Fibroblast of the aortic adventitia (primary cell): ENCODE measurements at places on chromosomes 3 and 15.

GRCh38 chr15:36965570-36966342 lies 134.6 kb downstream of the MEIS2 start:
- DNase-seq: peak; percentile 58

GRCh38 chr3:62981962-62982361 lies 106.7 kb upstream of the CADPS start:
- DNase-seq: no peak

GRCh38 chr3:150469031-150469930 lies 61.2 kb downstream of the TSC22D2 start:
- peak; percentile 96 for DNase-seq

GRCh38 chr3:31011380-31011779 lies 116.9 kb upstream of the GADL1 start:
- no peak for DNase-seq

DNA sequence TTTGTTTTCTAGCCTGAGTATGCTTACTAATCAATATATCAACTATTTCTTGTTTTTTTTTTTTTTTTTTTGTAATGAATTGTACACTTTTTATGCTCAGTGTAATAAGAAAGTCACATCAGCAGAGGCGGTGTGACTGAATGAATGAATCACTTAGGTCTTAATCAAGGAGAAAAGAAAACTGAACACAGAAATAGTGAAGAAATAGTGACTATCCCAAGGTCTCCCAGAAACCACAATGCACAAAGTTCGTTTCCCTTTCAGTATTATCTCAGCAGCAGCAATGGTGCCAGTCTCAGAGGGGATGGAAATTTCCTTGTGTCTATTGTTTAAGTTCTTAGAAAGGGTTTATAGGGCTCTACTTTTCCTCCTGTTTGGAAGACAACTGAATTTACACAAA lies 80.7 kb downstream of the NR1I2 start:
- no peak for DNase-seq

DNA sequence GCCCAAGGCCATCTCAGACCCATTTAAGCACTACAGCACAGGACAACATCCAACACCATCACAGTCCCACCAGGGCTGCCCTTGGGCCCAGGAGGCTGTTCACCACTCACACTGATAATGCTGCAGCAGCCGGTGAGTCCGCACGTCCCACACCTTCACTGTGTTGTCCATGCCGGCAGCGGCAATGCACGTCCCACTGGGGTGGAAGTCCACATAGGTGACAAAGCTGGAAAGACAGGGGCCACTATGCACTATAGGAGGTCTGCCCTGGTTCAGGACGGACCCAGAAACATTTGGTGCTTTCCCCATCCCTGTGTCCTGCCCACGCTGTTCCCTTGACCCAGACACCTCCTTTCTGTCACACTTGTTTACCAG lies 8.5 kb downstream of the POC1A start:
- no peak for DNase-seq

DNA sequence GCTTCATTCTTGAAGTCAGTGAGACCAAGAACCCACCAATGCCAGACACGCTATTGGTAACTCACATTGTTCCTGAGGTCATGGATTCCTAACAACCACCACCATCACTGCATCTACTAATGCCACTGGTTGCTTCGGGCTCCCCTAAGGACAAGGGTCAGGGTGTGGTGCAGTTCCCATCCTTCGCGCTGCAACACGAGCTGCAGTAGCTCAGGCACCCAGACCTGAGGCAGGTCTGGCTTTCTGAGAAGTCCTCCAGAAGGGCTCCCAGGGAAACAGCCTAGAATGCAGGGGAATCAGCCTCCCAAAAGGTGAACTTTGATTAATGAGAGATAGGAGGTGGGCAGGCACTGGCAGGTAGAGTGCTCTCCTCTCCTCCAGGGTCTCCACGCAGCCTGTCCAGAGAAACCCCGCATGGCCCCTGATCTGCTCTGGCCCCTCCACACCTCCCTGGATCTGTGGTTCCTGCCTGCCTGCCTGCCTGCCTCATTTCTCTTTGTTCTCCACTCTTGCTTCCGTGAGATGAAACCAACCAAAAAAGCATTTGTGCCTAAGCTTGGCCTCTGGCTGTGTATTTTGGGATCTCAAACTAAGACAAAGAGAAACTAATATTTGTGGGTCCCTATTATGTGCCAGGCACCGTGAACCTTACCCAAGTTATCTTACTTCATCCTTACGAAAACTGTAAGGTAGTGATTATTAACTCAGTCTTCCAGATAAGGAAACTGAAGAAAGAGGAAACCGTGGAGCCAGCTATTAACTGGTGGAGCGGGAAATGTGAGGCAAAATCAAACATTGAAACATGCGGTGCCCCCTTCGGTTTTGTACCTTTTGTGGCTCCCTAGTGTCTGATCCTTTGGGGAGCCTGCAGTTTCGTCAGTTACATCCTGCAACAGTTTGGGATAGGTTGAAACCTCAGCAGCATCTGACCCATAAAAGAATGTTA lies 43.9 kb upstream of the USP3 start:
- no peak for DNase-seq

GRCh38 chr3:84965141-84965540 lies 6.4 kb downstream of the CADM2 start:
- no peak for DNase-seq

DNA sequence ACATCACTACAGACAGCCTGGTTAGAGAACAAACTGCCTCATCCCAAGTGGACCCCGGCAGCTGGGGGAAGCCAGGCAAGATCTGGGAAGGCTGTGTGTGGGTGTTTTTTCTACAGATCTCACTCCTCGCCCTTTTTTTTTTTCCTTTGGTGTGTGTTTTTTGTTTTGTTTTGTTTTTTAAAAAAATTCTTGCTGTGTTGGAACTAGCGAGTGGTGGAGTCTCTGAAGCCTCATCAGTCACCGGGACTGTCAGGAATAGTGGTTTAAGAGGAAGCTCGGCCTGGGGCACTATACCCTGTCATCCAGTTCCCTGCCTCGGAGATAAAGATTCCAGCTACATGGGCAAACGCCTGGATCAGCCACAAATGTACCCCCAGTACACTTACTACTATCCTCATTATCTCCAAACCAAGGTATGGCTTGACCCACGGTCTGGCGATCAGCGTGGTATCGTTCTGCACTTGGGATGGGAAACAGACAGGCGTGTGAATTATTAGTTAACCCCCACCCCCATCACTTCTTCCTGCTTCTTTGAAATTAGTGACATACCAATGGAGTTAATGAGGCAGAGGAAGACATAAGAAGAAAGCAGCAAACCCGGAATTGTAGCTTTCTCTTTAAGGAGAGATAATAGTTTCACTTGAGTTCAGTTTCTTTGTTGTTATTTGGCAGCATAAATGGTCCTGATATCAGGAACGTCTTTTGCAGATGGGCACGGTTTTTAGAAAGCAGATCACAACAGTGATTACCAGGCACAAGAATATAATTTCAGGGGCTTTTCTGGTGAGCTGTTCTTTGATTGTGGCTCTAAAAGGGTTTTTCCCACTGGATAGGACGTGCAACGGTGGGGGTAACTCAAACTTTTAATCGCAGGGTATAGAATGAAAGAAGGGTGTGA lies 722 bp downstream of the RBMS3 start:
- DNase-seq: peak; percentile 63

DNA sequence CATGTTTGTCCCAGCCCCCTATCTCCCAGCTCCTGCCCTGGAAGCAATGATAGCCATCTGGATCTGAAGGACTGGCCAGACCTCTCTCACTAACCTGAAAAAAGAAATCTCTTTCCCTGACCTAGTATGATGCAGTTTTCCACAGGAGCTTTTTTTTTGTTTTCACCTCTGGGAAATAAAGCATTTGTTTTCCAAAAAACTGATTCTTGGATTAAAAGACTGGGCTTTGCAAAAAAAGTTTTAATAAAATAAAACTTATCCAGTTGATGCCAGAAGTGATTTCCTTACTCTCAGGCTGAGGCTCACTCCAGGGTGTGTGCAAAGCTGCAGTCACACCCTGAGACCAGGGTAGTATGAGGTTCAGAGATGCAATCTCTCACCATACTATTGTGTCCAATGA lies 104.0 kb downstream of the RYK start:
- no peak for DNase-seq

GRCh38 chr3:141333836-141334626 lies 34.3 kb upstream of the ZBTB38 start:
- DNase-seq: peak; percentile 32

- DNase-seq: no peak
These were observed 5.9 kb upstream of the GRIP2 start for GRCh38 chr3:14546041-14546440.

DNA sequence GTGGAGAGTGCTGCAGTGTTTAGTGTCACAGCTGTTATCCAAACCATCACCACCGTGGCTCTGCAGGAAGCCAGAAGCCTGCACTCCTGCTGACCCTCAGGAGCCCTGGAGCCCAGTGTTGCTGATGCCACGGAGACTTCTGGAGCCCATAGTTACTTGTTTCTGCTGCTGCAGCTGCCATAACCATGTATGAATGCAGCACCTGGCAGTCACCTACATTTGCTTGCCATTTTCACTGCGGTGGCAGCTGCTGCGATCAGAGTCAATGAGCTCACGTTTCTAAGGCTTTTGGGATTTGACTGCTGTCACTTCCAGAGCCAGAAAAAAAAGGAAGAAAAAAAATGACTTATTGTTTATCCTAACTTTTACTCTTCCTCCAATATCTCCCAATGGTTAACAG lies 299.2 kb upstream of the THRB start:
- no peak for DNase-seq

DNA sequence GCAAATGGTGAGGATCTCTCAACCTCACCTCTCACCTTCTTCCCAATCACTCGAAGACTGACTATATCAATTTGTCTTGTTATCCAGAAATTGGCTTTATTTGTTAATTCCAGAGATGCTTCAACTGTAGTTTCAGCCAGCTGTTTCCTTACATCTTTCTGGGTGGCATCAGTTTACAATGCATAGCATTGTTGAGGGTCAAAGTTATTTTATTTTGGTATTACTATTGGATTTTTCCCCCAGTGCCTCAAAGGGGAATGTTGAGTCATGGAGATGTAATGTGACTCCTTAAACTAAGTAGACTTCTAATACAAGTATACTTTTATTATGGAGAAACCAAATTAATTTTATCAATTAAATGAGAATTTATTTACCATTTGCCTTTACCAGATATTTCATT lies 351.6 kb downstream of the TIGIT start:
- peak; percentile 27 for DNase-seq

- no peak for DNase-seq
These were observed 72.8 kb upstream of the ACAD9 start for GRCh38 chr3:128806588-128806987.

- DNase-seq: no peak
These were observed 8.7 kb downstream of the CTDSPL2 start for GRCh38 chr15:44435893-44436667.

- DNase-seq: peak; percentile 58
These were observed 5.1 kb upstream of the BFSP2 start for GRCh38 chr3:133394561-133395311.

GRCh38 chr3:44927371-44927770 lies 48.6 kb downstream of the ZDHHC3 start:
- no peak for DNase-seq

DNA sequence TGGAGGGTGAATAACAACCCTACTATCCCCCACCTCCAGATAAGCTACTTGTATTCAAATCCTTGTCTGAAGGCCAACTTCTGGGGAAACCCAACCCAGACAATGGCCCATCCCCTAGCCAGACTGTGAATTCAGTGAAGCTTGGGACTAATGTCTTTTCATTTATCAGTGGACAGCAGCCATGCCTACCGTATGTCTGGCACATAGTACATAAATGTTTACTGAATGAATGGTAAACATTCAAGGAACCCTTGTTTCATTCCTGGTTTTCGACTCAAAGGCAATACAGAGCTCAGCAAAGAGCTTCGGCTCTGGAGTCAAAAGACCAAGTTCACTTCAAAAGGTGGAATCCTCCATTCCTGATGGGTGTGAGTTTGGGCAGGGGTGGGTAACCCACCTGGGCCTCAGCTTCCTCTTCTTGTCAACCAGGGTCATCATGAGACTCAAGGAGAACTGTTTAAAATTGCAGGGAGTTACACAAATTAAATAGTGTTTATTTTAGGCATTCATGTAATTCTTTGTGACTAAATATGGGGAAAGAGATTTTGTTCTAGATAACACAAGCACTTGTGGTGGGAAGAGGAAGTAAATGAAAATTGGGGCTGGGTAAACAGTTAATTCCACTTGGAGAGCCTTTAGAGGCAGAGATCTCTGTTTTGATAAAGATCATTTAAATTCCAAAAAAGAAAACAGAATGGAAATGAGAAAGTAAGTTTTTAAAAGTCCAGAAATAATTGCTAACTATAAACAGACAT lies 303.7 kb upstream of the WNT5A start:
- no peak for DNase-seq

DNA sequence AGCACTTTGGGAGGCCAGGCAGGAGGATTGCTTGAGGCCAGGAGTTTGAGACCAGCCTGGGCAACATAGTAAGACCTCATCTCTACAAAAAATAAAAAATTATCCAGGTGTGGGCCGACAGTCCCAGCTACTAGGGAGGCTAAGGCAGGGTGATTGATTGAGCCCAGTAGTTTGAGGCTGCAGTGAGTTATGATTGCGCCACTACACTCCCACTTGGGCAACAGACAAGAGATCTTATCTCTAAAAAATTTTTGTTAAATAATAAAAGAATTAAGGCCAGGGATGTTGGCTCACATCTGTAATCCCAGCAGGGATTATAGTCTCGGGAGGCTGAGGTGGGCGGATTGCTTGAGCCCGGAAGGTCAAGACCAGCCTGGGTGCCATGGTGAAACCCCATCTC lies 25.8 kb upstream of the NFKBIZ start:
- DNase-seq: peak; percentile 39

- peak; percentile 85 for DNase-seq
These were observed 44.5 kb upstream of the CCNL1 start for GRCh38 chr3:157204431-157204830.

DNA sequence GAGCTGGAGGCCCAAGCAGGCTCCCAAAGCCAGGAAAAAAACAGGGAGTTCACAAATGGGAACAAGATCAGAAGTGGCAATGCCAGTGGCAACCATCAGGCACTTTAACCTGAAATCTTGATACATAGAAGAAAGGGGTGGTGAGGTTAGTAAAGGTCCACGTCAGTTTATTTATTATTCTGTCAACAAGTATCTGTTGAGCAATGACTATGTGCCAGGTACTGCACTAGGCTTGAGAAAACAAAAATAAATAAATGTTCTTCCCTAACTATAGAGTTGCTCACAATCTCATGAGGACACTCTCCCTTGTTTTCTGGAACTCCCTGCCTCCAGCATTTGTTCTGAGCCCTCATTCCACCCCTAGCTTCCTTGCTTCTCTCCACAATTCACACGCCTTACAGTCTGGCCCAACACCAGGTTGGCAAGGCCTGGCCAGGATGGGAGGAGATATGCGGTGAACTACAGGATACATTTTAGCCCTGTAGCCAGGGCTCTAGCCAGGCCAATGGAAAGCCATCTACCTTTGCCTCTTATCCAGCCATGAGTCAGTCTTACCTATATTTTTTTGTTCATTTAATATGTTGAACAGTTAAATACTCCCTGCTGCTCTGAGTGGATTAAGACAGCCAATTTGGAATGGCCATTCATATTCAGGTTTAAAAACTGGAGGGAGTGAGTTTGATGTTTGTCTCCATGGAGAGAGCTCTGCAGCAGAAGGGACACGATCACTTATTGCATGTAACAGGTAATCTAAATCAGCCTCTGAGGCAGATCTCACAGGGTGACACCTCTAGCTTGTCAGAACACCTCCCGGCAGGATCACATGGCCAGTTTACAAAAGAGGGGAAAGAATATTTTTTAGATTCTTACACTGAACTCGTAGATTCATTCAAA lies 161.9 kb upstream of the ATP11B start:
- DNase-seq: no peak

- no peak for DNase-seq
These were observed 3.0 kb upstream of the CSRNP1 start for GRCh38 chr3:39156421-39156820.
